ENCODE measurements at places on chromosomes 4 and X. TPM values are rescaled to one million over a fixed set of nuclear protein-coding genes. Genes with fewer than 3 reads are reported as not detected.
A peak's percentile ranks its signal among the peaks of the same experiment; 100 is the strongest.

DNA sequence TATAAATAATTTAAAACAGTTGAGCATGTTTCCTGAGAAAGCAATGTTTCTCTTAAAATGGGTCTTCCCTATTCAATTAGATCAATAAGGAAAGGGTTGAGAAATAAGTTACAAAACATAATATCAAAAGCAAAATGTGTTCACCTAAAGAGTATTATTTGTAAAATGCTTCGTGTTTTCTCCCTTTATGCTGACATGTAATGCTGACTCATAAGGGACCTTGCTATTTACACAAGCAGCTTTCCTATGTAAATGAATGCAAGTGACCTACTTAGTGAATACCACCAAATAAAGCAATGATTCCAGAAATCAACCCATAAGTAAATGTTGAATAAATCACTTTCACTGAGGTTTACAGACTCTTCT lies 91.5 kb downstream of the ELOVL6 start:
- no peaks in the 10 kb centered on the region for H3K27me3 ChIP-seq
- peak; percentile 85 for DNase-seq
- H3K36me3 ChIP-seq, result no peaks in the 10 kb centered on the region
- H3K27ac ChIP-seq, result no peak overlapping the region

DNA sequence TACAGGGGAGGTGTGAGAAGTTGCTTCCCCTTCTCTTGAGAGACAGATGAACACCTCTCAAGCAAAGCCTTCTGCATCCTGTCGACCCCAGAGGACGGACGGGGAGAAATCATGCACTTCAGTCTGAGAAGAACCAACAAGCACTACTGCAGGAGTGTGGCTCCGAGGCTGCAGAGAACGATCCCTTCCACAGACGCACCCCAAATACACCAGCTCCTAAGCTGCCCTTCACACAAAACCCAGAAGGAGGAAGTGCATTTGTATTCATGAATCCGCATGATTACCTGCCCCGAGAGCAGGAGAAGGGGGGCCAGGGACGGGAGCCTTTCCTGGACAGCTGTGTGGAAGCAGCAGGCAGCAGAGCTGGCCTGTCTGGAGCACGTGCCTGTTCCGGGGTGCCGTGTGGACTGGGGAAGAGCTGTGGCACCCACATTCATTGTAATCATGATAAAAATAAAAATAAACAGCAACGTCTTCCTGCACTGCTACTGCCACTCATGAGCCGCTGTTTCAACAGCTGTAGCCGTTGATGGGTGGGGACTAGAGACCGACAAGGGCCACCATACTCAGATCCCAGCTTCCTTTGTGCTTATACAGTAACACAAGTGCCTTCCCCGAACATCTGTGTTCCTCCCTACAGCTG lies 42.9 kb downstream of the ACSL1 start:
- H3K4me3 ChIP-seq, result no peak overlapping the region
- no peak for DNase-seq
- H3K27ac ChIP-seq, result no peak overlapping the region
- no peaks in the 10 kb centered on the region for H3K27me3 ChIP-seq
- no peaks in the 10 kb centered on the region for H3K4me1 ChIP-seq

DNA sequence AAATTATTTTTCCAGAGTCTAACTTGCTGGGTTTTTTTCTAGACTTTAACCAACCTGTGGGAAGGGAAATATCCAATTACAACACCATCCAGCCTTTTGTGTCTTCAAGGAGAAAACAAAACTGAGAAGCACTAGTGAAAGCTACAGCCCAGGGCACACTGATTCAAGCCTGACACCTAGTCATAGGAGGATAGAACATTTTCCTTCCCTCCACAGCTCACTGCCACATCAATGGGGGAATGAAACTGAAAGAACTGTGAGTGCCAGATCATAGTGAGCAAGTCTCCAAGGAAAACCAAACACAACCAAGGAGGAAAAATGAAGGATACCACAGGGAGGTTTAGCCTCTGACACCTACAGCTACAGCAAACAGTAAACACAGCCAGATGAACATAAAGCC lies 43.3 kb upstream of the MAGEA8 start:
- H3K4me3 ChIP-seq, result no peak overlapping the region
- no peak for DNase-seq
- H3K36me3 ChIP-seq, result no peaks in the 10 kb centered on the region
- no peaks in the 10 kb centered on the region for H3K4me1 ChIP-seq
- no peaks in the 10 kb centered on the region for H3K27me3 ChIP-seq

DNA sequence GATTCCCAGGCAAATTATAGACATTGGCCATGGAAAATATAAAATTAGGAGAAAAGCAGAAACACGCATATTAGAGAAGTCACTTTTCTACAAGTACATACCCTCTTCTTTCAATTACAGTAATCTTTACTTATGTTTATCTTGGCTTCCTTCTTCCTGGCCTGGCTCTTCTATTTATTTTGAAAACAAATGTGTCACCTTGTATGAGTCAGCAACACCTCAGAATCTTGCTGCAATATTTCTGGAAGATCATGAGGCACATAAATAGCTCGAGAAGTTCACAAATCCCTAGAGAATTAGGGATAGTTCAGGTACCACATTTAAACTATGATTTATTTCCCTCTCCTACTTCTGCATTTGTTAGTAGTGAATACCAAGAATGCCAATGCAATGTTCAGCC lies 124.6 kb downstream of the ANOS1 start:
- no peak for DNase-seq
- H3K4me3 ChIP-seq, result no peak overlapping the region
- H3K4me1 ChIP-seq, result no peaks in the 10 kb centered on the region
- no peaks in the 10 kb centered on the region for H3K27me3 ChIP-seq
- no peak overlapping the region for H3K27ac ChIP-seq

DNA sequence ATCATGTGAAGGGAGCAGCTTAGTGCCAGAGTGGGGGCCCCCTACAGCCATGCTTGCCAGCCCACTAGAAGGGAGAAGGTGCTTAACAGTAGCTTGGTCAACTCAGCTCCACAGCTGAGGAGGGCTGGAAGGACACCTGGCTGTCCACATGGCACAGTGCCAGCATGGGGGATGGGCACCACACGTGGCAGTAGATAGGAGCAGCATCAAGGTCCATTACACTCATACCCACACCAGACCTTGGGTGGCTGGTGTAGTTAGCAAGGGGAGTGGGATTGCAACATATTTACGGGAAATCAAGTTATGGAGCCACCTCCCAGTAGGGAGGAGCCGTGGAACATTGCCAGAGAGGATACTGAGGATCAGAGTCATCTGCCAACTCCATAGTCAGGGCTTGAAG lies 37.9 kb upstream of the SLC4A4 start:
- no peak overlapping the region for H3K27ac ChIP-seq
- peaks cover 12% of the 10 kb centered on the region for H3K4me1 ChIP-seq
- DNase-seq, result no peak
- no peaks in the 10 kb centered on the region for H3K27me3 ChIP-seq

GRCh38 chr4:177047070-177047850 lies 254.5 kb upstream of the VEGFC start:
- no peaks in the 10 kb centered on the region for H3K27me3 ChIP-seq
- H3K27ac ChIP-seq, result no peak overlapping the region
- no peak overlapping the region for H3K4me3 ChIP-seq
- no peaks in the 10 kb centered on the region for H3K36me3 ChIP-seq
- peak; percentile 81 for DNase-seq
- H3K4me1 ChIP-seq, result no peaks in the 10 kb centered on the region

The PCDH19 gene
- not detected for total RNA-seq

The YY2 gene
- total RNA-seq, result 0.72 TPM

The EREG gene
- total RNA-seq, result 0.36 TPM
